ENCODE measurements at places on chromosomes 4 and X.

DNA sequence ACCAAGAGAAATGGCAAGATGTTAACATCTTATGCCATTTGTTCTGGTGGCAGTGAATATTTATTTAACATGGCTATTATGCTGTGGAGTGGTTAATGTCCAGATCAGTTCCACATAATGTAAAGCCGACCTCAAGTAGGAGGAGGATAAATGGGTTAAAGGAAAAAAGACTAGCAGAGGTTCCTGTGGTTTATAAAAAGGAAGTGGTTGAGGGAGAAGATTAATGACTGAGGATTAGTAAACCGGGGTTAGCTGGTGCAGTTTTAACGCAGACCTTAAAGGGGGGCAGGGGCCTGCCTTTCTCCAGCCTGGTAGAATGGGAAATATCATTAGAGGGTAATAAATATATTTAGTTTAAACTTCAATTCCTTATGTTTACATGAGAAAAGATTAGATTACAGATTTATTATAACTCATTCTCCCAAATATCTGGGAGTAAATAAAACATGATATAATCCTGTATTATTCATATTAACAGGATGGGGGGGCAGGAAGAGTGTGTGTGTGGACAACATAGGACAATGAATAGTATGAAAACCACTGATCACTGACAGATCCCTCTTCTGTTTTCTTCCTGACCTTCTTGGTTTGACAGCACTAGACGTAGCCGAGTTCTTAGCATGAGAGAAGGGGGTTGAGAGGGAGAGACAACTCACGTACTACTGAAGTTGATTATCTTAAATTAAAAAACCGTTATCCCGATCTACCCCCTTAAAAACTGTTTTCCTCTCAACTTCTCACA is 124.1 kb upstream of the LIMCH1 start:
- DNase-seq: no peak

- no peak for DNase-seq
These were observed 1658.0 kb downstream of the C4orf33 start for GRCh38 chr4:130753926-130754325.

DNA sequence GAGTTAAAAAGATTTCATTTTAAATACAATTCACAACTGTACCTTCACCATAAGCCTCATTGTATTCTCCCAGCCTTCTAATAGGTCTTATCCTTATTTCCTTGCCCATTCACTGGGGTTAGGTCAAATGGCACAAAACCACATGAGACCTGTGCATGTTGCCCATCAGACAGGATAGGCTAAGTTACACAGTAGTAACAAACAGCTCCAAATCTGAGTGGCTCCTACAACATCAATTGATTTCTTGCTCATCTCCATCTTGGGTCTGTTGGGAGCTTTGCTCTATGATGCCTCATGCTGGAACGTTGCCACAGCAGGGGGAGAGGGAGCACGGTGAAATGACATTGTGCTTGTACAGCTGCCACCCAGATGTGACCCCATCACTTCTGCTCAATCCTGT is 70.6 kb downstream of the DHX15 start:
- DNase-seq: no peak

DNA sequence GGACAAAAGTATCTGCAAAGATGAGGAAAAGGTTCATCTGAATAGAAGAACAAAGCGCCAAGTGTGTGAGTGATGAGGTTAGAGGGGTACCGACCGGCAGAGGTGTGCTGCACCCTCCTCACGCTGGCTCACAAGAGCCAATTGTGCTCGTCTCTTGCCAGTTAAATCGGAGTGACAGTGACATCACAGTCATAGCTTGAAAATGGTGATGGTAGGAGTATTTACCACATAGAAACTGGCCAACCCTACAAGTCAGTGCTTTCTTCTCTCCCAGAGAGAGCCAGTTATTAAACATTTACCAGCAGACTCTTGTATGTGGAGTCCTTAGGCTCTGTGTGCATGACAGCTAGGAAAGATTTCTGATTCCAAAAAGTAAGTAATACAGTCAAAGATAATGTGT is 32.4 kb downstream of the CLDN22 start:
- no peak for DNase-seq

DNA sequence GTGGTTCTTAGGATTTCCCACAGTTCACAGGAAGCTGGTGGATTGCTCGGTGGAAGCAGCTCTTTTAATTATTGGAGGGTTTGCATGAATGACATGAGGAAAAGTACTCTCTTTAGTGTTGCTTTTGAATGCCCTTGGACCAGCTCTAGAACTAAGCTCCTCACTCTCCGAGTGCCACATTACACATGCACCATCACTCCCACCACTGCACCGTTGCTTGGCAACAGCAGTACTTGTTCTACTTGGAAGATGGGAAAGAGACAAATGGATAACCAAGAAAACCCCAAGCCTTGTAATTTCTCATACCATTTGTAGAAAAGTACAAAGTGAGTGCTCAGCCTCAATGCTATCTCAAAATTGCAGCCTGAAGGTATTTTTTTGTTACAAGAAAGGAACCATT is 620.2 kb upstream of the BOD1L1 start:
- no peak for DNase-seq
